ENCODE measurements at places on chromosomes 11 and 22.

- DNase-seq, result peak; percentile 41
Observed at GRCh38 chr11:12087075-12088004, 23.1 kb upstream of the MICAL2 start.

DNA sequence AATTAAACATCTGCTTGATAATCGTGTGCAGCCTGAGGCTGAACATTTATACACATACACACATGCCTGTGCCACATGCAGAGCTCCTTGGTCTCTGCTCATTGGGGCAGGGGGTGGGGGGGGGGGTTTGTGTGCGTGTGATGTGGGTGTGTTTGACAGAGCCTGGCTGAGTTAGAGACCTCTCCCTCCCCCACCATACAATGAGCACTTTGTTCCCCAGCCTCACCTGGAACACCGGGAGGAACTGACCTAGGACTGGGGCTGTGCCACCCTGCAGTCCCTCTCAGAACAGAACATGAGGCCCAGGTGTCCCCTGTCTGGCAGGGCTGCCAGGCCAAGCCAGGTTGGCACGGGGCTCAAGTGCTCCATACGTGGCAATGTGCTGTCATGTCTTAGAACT lies 96.6 kb downstream of the TP53I11 start:
- no peak for DNase-seq

GRCh38 chr11:12189543-12190235 lies 79.3 kb downstream of the MICAL2 start:
- no peak for DNase-seq

GRCh38 chr22:26839216-26839615 lies 181.8 kb downstream of the MIAT start:
- no peak for DNase-seq

GRCh38 chr11:86949995-86950660 lies 5.1 kb downstream of the FZD4 start:
- no peak for DNase-seq

GRCh38 chr11:31417357-31417756 lies 47.7 kb downstream of the DNAJC24 start:
- DNase-seq, result no peak

GRCh38 chr11:28296426-28296825 lies 188.2 kb downstream of the METTL15 start:
- DNase-seq, result no peak

DNA sequence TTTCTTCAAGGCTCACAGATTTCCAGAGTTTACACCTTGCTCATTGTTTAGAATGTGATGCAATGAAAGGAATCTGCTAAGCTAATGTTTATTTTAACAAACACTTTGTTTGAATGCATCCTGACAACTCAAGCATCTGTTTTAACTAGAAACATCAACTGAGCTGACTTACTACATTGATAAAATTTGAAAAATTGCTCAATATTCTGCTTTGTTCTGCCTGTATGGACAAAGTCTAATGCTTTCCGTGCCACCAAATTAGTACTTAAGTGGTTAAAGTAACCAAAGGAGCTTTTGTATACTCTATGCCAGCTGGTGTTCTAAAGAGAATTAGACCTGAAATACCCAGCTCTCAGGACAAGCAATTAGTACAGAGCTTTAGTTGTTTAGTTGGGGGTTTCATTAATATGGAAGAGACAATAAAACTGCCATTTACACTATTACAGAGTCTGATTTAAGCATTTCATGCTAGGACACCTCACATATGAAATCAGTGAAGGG lies 105.2 kb downstream of the MAML2 start:
- DNase-seq, result no peak

DNA sequence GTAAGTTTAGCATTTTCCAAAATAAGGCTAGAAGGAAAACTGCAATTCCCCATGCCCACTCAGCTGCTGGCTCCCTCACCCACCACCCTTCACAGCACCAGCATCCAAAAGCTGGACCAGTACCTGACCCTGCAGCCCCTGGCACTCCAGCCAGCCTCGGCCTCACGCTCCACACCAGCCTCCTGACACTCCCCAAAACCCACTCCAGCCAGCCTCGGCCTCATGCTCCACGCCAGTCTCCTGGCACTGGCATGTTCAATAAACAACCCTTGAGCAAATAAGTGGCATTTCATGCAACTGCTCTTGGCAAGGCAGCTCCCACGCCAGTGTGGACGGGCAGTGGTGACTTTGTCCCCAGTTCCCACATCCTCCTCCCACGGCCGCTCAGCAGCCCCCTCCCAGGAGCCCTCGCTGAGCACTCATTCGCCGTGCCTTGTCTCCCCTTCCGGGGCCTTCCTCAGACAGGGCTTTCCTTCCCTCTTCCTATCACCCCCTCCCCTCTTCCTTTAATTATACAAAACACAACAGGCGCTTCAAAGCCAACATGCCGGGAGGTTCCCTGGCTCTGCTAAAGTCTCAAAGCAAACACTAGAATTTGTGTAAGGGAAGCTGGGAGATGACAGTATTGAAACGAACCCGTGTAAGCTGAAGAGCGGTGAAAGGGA lies 6.8 kb downstream of the TOLLIP start:
- DNase-seq, result no peak

DNA sequence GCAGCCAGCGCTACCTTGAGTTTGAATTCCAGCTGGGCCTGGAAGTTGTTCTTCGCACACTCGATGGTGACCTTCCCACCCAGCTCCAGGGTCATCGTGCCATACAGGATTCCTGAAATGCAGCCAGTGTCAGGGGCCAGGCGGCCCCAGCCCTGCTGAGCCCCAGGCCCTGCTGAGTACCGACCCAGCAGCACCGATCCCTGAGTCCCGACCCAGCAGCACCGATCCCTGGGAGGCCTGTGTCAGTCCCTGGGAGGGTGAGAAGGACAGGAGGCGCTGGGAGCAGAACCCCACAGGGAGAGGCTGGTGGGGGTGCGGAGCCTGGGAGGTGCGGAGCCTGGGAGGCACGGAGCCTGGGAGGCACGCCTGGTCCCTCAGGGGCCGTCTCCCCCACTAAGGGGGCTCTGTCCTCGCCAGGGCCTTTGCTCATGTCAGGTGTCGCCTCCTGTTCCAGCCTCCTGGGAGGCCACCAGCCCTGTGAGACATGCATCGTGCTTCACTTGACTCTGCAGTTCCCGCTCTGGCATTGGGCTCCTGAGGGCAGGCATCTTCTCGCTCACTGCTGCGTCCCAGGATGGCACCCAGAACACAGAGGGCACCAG lies 37.1 kb upstream of the CARS1 start:
- no peak for DNase-seq

- DNase-seq, result peak; percentile 67
Observed at GRCh38 chr11:102564110-102564509, 33.6 kb upstream of the MMP7 start.

- no peak for DNase-seq
Observed at GRCh38 chr11:43547889-43548381, 132.6 kb upstream of the HSD17B12 start.

DNA sequence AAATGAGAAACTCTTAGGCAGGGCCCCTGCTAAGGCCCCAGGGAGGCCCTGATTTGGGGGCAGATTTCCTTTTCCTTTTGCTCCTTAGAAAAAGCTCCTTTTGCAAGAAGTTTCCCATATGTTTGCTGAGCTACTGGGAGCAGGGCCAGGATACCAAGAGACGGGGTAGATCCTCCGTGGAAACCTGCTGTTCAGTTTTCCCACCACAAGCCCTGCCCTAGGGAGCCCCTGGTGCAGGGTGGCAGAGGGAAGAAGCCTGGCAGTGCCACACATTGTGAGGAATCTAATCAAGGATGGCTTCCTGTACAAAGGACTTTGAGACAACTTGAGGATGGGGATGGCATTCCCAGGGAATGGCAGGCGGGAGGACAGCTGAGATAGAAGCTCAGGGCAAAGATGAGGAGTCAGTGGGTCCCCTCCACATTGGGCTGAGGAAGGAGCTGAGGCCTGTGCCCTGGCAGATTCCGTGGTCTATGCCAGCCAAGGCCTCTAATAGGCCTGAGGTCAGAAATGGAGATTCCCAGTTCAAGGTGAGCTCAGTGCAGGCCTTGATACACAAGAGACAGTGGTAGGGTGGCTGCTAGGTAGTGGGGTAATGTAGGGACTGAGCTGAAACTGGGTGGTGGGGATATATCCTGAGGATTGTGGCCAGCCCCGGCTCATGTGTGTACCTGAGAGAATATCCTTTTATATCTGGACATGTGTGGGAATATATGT lies 15.0 kb downstream of the TUB start:
- no peak for DNase-seq

DNA sequence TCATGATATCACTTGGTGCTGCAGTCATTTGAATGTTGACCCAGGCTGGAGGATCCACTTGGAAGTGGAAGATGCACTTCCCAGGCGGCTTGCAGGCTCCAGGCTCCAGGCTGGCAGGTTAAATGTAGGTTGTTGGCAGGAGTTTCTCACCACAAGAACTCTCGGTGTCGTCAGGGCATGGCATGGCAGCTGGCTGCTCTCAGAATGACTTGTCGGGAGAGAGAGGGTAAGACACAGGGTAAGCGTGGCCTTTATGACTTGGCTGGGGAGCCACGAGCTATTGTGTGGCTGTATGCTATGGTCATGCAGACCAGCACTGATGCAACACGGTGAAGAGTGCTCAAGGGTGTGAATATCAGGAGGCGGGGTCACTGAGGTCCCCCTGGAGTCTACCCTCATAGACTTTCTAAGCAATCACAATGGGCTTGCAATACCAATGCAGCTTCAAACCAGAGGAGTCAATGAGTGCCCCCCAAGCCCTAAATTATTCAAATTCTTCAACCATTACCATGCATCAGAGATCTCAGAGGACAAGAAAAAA lies 1027.7 kb downstream of the OPCML start:
- DNase-seq, result no peak

GRCh38 chr11:130689222-130689908 lies 226.9 kb downstream of the SNX19 start:
- no peak for DNase-seq

DNA sequence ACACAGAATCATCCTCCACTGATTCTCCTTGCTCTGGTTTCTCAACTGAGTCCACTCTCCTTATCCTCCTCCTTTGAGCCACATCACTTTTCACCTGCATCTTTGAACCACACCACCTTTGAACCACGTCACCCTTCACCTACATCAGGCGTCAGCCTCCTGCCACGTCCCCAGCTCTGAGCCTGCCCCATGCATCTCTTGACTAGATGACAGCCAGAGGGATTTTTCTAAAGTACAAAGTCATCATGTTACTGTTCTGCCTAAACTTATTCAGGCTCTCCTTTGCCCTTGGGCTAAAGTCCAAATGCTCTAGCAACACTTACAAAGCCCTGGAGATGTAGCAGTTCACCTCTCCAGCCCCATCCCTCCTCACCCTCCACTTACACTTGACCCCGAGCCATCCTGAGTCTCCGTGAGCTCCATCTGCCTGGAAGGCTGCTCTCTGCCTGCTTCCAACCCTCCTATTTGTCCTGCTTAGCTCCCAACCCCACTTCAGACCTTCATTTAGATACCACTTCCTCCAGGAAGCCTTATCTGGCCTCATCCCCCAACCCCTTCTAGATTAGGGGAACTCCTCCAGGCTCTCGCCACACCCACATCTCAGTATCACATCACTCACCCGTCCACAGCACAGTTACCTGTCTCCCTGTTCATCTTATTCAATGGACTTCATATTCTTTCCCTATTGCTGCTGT lies 3.7 kb upstream of the MS4A10 start:
- no peak for DNase-seq

GRCh38 chr11:59144579-59145345 lies 2.1 kb downstream of the FAM111A start:
- peak; percentile 88 for DNase-seq

GRCh38 chr11:134170919-134171281 lies 52.9 kb downstream of the NCAPD3 start:
- DNase-seq, result no peak

- DNase-seq, result no peak
Observed at GRCh38 chr11:96314326-96315020, 28.5 kb downstream of the MAML2 start.

GRCh38 chr11:125626288-125626950 lies 1.5 kb downstream of the CHEK1 start:
- no peak for DNase-seq

DNA sequence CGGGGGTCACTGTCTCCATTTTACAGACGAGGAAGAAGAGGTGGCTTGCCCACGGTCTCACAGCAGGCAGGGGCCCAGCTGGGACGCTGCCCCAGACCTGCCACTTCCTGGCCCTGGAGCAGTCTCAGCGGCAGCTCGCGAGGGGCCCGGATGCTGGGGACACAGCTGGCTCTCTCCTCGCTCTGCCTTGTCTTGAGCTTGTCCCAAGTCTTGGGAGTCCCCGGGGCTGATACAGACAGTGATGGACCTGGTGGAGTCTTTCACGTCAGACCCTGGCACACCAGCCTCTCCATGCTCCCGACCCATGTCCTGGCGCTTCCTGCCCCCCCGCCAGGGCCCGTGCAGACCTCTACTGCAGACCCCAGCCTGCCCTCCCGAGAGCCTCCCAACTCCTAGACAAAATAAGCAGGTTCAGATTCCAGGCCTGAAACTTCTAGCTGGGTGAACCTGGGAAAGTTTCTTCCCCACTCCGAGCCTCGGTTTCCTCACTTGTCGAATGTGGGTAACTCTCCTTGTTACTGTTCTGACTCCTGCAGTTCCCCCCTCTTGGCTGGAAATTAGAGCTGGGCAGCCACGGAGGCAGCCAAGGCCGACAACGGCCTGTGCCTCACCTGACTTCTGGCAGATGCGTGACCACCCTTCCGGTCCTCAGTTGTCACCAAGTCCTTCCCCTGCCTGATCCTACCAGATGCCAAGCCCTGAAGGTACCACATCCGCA lies 145.4 kb downstream of the CACNA1I start:
- no peak for DNase-seq

DNA sequence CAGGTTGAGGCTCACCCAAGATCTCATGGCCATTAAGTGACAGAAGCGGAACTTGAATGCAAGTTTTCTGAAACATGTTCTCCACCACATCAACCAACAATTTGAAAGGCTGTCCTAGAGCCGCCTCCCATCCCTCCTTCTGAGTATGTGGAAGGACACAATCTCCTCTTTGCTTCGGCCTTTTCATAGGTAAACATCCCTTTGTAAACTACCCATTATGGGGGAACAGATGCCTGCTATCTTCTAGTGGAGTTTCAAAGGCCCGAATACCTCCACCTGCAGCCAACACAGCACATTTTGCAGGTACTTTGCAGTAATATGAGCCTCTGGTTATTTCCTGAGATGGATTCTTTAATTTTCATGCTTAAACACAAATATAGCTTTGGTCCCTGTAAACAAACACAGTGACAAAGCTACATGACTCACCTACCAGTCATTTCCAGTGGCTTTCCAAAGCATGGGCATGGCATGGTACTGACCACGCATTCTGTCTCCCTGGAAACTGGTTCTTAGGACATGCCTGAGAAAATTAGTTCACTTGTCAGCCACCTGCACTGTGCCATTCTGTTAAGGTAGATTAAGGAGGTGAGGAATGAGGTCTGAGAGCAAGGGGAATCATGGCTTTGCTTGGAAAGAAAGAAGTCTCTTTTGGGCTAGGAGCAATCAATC lies 60.2 kb downstream of the EHF start:
- DNase-seq, result peak; percentile 24

GRCh38 chr22:31344578-31345330 lies 1.4 kb downstream of the PATZ1 start:
- no peak for DNase-seq
